ENCODE measurements at places on chromosomes 16 and 17.

DNA sequence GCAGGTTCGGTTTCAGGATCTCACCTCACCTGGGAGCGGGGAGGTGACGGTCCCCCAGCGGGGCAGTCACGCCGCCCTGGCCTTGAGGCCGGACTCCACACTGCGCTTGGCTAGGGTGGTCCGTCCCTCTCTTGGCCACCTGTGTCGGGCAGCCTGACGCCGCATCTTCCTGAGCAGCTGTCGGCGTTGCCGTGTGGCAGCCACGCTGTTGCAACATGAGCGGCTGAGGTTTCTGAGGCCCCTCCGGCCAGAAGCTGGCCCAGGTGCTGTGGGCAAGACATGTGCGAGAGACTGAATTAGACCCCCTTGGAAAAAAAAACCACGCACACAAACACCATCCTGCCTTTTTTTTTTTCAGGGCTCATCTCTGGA lies 49.2 kb downstream of the IRF8 start:
- DNase-seq = no peak

- no peak for DNase-seq
These were observed 21.2 kb downstream of the MNT start for GRCh38 chr17:2379489-2380225.

DNA sequence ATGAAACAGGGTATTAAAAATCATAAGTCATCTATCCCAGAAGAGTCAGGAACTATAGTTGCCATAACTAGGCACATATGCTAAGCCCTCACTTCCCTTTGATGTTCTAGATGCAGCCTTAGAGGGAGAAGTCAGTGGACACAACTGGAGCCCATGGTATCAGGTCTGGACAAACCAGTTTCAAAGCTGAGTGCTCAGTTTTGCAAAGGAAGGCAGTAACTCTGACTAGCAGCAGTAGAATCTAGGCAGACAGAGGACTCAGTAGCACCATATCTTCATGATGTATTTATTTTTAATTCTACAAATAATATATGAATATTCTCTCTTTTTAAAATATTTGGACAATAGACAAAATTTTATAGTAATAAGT lies 11.7 kb upstream of the FAM20A start:
- no peak for DNase-seq

- no peak for DNase-seq
These were observed 2.4 kb downstream of the RAD51C start for GRCh38 chr17:58694826-58695225.

DNA sequence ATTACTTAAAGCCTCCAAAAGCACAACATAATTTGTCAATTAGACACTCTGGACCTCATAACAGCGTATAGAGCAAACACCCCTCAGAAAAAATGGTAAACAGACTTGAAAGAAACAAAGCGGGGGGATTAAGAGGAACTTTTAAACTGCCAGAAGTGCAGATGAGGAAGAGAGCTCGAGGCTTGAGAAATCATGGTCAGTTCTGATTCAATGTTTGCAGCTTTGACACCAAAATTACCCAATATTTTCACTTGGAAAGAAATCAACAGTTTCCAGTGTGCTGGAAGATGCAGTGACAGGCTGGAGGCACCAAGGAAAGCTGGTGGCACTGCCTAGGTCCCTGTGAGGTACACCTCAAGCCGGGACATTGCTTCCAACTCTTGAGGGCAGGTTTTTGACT lies 180.9 kb upstream of the TOX3 start:
- DNase-seq = no peak

GRCh38 chr17:79970576-79971068 lies 65.0 kb downstream of the TBC1D16 start:
- DNase-seq = no peak

DNA sequence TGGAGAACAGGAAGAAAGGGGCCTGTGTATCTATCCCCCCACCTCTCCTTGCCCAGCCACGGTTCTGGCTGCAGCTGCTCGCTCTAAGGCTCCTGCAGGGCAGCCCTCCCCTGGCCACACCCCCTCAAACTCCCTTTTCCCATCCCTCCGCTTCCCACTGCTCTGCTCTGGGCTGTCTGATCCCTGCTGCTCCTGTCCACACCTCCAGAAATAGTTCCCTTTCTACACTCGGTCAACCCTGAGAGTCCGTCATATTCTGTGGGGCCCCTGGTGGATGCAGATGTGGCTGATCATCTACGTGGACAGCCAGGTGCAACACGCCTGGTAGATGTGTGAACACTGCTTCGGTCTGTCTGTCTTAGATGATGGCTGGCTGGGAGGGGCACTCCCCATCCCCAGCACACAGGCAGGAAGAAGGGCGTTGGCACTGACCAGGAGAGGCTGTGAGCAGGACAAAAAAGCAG lies 19.3 kb upstream of the KRT19 start:
- no peak for DNase-seq
